ENCODE measurements at places on chromosomes 2 and 18. TPM values are rescaled to one million over a fixed set of nuclear protein-coding genes. Genes with fewer than 3 reads are reported as not detected.
A peak's percentile ranks its signal among the peaks of the same experiment; 100 is the strongest.

- DNase-seq: peak; percentile 3
These were observed 88.7 kb upstream of the ATL2 start for GRCh38 chr2:38465789-38466127.

MC4R gene
- total RNA-seq: not detected

KCNJ3 gene
- total RNA-seq: not detected

FHOD3 gene
- total RNA-seq: 29.1 TPM

GRCh38 chr2:133788386-133788785, 220.1 kb upstream of the NCKAP5 start:
- peak; percentile 40 for DNase-seq

- DNase-seq: no peak
These were observed 95.7 kb downstream of the GALNT13 start for GRCh38 chr2:153967248-153967973.

GRCh38 chr2:23069156-23069555, 315.8 kb upstream of the KLHL29 start:
- DNase-seq: no peak

MYOM1 gene
- total RNA-seq: 0.03 TPM

GRCh38 chr2:43221763-43222474, 4.5 kb downstream of the ZFP36L2 start:
- peak; percentile 90 for DNase-seq

NEU4 gene
- not detected for total RNA-seq

SLC9A4 gene
- not detected for total RNA-seq

GALNT3 gene
- 0.60 TPM for total RNA-seq

DNA sequence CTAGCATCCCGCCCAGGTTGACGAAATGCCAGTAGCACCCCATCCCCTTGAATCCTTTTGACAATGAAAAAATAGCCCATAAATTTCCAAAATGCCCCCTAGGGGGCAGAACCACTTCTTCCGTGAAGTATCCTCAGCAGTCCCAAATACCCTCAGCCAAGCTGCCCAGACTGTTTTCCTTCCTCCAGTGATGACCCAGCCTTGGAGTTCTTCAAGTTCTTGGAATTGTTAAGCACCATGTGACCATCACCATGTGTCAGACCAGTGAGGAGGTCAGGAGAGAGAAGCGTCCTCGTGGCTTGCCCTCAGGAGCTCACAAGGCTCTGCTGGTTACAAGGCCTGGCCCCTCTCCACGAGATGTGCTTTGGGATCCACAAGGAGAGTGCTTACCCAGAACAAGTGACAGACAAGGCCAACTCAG, 1.4 kb upstream of the SLC23A3 start:
- peak; percentile 89 for DNase-seq

DNA sequence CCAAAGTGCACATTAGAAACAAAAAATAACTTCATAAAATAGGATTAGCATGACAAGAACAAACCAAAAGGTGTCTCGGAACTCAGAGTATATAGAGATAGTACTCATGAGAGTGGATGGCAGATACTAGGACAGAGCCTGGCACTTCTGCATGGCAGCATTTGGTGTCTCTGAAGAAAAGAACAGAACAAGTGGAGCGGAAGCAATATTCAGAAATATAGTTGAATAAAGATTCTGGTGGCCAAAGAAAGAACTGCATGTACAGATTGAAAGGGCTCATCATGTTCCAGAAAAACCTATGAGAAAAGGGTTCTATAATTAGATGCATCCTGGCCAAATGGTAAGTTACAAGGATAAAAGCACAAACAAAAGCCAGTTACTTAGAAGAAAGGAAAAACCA, 90.9 kb downstream of the CCDC138 start:
- DNase-seq: no peak

DNA sequence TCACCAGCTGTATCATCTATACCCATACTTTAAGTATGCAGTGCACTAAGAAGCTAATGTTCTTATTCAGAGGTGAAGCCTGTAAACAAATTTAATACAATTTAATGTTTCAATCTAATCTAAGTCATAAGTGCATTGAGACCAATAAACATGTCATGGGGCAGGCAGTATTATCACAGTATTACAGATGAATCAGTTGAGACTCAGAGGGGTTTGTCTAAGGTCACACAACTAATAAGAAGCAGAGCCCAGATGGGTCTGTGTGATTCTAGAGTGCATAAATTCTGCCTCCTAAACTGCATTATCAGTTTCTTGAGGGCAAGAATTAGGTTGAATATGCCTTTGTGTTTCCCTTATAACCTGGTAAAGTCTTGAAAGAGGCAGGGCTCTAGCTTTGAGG, 140.9 kb upstream of the RNF152 start:
- no peak for DNase-seq

- no peak for DNase-seq
These were observed 130.0 kb downstream of the EPHA4 start for GRCh38 chr2:221442128-221442527.

TSPYL6 gene
- total RNA-seq: not detected

All from HFFc6 (cell line).